Activated CD4-positive, alpha-beta T cell treated with anti-CD3 and anti-CD28 coated beads, Interleukin-2, amount 10 ng/mL, durations not matched to agents 7 days and 5 days (primary cell): ENCODE measurements at places on chromosomes 3 and 15.
A peak's percentile ranks its signal among the peaks of the same experiment; 100 is the strongest.

GRCh38 chr3:109275702-109276293, 40.5 kb downstream of the DPPA2 start:
- peak; percentile 8 for DNase-seq

GRCh38 chr3:22089284-22089683, 338.3 kb upstream of the ZNF385D start:
- no peak for DNase-seq

GRCh38 chr3:32147509-32147908, 41.1 kb downstream of the GPD1L start:
- DNase-seq, result no peak

GRCh38 chr15:42121021-42121420, 26.7 kb upstream of the PLA2G4D start:
- DNase-seq, result no peak

GRCh38 chr3:169256027-169256426, 407.5 kb downstream of the MECOM start:
- DNase-seq, result no peak

DNA sequence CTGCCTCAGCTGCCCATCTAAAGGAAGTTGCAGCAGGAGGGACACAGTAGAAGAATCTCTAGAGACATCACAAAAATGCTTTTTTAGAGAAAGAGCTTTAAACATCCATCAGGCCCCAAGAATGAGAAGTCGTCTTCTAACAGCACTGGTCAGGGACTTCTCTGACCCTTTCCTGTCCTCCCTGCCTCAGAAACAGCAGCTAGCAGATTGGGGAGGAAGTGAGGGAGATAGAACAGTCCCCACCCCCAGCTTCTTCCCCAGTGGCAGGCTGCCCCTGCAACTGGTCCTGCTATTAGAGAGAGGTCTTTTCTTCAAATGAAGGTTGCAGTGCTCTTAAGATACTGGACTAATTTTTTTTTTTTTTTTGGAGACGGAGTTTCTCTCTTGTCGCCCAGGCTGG, 55.1 kb downstream of the PDE8A start:
- DNase-seq, result no peak

- no peak for DNase-seq
These were observed 4.9 kb downstream of the USP3 start for GRCh38 chr15:63509056-63509954.

DNA sequence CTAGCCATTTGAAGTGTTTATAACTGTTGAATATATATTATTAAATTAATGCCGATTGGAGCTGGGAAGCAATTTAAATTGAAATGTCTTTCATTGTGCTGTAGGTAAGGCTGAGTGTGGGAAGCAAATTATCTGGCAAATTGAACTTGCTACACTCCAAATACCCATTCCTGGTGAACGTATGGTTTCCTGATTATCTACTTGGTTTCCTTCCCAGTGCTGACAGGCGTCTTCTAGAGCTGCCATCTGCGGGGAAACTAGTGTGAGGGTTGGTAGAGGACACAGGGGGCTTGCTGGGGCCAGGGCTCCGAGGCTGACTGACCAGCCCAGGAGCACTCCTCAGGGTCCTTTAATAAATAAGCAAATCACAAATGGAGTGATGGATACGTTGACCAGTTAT, 581.4 kb upstream of the LMCD1 start:
- no peak for DNase-seq

DNA sequence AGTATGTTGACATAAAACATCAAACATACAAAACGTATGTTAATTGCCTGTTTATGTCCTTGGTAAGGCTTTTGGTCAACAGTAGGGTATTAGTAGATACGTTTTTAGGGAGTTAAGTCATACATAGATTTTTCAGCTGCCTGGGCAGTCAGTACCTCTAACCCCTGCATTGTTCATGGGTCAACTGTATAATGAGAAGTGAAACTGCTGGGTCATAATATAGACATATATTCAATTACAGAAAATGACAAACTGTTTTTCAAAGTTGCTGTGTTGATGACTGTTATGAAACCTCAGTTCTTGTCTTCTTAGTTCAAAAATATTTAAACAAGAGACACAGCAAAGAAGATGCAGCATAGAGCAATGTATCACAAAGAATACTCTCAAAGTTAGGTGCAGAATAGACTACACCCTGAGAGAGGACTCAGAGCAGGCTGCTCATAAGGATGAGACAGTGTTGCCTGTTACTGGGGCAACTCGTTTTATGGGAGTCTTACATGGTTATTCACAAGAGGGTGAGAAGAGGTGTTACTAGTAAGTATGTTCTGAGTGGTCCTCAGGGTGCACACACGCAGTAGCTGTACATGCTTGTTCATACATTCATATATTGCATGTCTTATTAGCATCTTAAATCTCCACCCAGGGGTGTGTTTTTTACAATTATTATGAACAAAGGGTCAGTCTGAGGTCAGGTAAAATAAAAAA, 53.1 kb upstream of the ADAMTS17 start:
- DNase-seq, result no peak

DNA sequence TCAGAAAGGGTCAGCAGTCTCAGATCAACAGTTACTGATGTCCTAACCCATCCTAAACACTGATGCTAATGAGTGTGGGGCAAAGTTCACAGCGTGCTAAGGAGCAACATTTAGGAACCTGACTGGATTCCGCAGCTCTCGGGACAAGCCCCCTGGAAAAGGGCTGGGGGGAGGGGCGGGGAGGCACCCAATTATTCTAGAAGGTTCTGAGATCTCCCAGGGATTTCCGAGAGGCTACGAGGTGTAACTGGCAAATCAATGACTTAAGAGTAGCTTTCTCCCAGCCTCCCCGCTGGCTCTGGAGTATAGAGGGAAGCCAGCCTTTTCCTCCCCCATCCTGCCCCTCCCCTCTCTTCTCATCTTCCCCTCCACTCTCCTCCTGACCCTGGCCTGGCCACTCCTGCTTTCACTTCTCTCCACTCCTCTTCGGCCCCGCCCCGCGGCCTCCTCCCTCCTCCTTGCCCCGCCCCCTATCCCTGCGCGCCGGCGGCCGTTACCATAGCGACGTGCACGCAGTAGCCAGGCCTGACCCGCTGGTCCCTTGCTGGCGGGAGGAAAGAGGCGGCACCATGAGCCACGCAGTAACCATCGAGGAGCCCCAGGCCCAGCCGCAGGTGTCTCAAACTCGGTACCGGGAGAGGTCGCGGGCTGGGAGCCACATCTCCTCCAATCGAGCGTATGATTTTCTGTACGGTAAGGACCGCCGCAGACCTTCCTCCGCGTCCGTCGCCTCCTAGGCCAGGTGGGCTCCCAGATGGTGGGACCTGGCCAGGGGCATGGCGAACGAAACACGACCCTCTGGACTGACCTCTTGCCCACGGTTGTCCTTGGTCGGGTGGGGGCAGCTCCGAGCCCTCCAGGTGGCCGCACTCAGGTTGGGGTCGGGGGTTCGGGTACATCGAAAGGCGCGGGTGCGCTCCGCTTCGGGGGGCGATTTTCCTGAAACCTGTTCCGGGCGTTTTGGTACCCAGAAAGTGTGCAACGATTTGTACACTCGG, at the start of gene CFAP91:
TSS of gene CFAP91 (plus strand) at position 493 of the 998 bp plus-strand sequence. CDS start at position 570, 77 bp downstream.
- DNase-seq, result peak; percentile 81

- no peak for DNase-seq
These were observed 13.0 kb upstream of the ATP1B3 start for GRCh38 chr3:141863491-141863890.

DNA sequence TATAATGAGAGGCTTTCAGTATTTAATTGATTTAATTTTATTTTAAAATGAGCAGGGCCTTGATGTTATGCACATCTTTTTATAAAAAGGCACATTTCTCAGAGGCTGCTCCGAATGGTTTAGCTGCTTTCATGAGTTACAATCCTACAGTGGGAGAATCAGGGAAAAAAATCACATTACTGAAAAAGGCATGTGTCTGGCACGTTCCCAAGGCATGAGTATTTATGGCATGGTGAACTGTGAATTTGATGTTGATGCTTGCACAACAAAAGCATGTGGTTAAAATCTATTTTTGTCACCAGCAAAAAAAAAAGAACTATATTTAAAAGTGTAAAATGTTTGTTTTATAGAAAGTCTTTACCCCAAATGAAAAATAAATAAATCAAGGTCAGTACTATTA, 485.2 kb upstream of the ROBO2 start:
- DNase-seq, result no peak

DNA sequence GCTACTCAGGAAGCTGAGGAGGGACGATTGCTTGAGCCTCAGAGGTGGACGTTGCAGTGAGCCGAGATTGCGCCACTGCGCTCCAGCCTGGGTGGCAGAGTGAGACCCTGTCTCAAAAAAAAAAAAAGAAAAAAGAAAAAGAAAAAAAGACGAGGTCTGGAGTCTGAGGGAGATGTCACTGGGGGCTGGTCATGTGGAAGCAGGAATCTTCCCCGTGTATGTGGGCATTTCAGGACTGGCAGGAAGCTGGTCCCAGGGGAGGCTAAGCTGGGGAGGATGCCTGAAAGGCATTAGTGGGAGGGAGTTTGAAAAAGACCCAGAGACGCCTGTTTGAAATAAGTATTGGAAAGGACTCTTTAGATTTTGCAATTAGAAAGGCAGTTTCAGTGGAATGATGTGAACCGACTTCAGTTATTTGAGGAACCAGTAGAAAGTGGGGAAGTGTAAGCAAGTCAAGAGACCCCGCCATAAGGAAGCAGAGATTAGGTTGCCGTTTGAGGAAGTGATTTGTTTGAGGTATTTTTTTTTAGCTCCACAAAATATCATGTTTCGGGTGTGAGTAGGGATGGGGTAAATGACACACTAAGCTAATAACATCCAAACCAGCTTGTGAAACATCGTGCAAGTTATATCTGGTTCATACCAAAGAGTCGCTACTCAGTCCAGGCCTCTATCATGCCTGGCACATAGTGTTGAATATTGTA, 55.5 kb downstream of the ST6GAL1 start:
- no peak for DNase-seq

GRCh38 chr3:52004163-52004787, 8.6 kb upstream of the RPL29 start:
- no peak for DNase-seq

DNA sequence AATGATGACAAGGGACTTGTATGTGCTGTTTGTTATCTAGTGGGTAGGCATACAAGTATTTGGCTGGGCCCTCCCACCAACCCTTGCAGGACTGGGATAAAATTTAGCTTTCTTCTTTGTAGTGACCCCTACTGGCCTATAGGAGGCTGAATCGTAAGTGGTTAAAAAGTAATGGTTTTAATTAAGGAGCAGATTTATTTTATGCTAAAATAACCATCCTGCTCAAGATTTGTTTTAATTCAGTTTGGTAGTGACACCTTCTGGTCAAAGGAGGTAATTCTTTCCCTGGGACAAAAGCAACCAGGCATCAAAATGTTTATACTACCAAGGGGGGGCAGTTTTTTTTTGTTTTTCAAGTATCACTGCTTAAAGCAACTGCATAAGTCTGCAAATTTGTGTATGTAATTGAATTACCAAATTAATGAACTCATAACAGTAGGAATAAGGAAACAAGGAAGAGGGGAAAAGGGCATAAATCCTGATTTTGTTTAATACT, 70.7 kb downstream of the TOP2B start:
- peak; percentile 23 for DNase-seq

DNA sequence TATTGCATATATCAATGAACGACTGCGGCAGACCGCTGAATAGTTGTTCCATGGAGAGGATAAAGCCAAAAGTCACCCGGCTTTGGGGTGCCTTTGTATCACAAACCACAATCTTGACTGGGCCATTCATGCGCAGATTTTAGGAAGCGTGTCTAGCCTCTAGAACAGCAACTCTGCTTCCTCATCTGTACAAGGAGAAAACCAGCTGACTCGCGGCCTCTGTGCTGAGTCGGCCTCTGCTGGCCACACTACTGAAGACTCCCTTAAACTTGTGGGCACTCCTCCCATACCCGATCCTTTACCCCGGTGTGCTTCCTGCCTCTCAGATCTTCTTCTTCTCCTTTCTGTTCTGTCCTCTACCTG, 872 bp downstream of the DLEC1 start:
- DNase-seq, result peak; percentile 61

DNA sequence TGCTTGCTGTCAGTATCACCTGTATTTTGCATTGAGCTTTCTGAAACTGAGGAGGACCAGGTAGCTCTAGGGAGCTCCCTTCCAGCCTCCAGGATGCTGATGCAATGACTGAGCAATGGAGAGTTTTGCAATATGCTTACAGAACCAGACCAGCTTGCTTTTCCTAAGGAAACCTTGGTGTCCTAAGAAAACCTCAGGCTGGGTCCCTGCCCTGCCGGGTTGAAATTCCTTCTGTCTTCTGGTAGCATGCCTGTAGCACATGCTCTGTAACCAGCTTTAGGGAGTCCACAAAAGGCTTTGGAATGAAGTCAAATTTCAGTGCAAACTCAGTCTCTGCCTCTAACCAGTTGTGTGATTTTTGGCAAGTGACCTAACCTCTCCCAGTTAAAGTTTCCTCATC, 65.8 kb upstream of the GSK3B start:
- no peak for DNase-seq

GRCh38 chr15:99445272-99445850, 120.4 kb upstream of the MEF2A start:
- DNase-seq, result peak; percentile 4

DNA sequence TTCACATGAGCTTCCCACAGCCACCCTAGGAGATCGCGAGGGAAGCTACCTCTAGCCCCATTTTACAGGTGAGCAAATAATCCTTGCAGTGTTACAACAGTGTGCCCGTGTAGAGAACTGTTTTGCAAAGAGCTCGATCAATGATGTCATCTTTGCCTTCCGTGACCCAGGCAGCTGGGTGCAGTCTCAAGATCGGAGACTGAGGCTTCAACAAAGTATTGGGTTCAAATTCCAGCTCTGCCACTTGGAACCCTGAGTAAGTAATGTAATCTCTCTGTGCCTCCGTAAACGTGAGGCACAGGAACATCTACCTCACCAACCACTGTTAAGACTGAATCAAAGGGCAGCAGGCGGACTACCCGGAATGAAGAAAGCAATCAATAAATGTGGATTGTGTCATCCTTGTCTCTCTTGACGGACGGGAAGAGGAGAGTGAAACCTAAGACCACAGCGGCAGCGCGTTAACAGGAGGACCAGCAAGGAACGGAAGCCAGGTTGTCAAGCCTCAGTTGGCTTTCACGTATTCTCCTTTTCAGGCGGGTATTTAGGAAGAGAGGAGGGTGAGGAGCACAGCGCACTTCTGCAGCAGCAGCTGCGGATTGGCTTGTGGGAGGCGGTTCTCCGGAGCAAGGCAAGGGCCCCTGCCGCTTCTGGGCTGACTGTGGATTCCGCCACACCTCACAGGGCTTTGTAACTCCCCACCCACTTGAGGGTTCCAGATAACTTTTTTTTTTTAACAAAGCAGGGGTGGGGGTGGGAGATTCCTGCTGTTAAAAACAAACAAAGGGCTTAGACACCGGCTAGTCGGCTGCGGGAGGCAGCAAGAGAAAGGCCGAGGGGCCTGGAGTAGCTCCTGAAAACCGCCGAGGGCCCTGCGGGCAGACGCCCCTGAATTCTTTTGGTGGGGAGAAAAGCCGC, 1.5 kb upstream of the SMAD3 start:
- DNase-seq, result peak; percentile 10

GRCh38 chr15:31325595-31326155, 960 bp upstream of the KLF13 start:
- DNase-seq, result peak; percentile 62
